Naive thymus-derived CD8-positive, alpha-beta T cell (primary cell): ENCODE measurements at places on chromosomes 4 and X. TPM values are rescaled to one million over a fixed set of nuclear protein-coding genes. Genes with fewer than 3 reads are reported as not detected.

Gene RAPGEF2
- 19.8 TPM for total RNA-seq

Gene TRIM60
- total RNA-seq, result not detected

Gene REPS2
- total RNA-seq, result 0.62 TPM

Gene CT45A10
- not detected for total RNA-seq

Gene POLR2B
- total RNA-seq, result 120 TPM

Gene PRSS12
- total RNA-seq, result not detected

Gene FAM156B
- total RNA-seq, result 11.5 TPM

Gene ADGRG2
- total RNA-seq, result not detected

DNA sequence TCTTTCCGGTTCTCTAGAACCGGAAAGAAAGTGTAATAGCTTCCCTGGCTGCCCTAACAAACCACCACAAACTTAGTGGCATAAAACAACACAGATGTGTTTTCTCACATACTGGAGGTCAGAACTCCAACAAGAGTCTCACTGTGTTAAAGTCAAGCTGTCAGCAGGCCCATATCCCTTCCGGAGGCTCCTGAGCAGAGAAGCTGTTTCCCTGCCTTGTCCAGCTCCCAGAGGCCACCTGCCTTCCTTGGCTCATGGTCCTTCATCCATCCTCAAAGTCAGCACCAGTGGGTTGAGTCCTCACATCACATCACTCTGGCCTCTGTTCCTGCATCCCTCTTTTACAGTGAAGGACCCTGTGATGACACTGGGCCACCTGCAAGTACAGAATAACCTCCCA lies 49.8 kb upstream of the HMX1 start:
- no peak overlapping the region for H3K4me3 ChIP-seq
- no peak for DNase-seq
- no peaks in the 10 kb centered on the region for H3K4me1 ChIP-seq
- H3K36me3 ChIP-seq, result peaks cover 11% of the 10 kb centered on the region
- H3K27ac ChIP-seq, result no peak overlapping the region

DNA sequence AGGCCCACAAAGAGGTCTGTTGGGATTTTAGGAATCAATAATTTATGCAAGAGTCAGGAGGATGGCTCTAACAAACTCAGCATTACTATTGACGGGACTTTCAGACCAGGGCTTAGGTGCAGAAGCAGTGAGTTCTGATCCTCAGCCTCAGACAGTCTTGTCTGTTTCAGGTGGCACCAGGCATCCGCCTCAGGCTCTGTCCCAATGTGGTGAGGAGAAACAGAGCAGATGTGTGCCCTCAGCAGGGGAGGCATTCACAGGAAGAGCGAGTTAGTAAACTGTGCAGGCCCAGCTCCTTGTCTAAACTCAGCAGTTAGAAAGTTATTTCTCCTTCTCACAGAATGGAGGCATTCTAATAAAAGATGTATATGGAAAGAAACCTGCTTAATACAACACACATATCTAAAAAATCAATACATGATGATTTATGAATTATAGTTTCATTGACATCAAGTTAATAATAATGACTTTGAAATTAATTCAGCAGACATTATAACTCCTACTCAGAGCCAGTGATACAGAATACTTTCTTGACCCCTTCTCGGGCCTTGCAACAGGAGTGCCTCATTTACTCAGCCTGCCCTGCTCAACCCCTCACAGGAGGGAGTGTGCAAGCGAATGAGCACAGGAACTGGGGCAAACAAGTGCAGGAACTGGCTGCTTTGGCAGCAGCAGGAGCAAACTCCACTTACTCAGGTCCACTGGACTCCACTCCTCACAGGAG lies 202.8 kb upstream of the SMIM31 start:
- H3K36me3 ChIP-seq, result no peaks in the 10 kb centered on the region
- no peak overlapping the region for H3K4me3 ChIP-seq
- no peak overlapping the region for H3K27ac ChIP-seq
- no peaks in the 10 kb centered on the region for H3K4me1 ChIP-seq
- no peak for DNase-seq
- H3K27me3 ChIP-seq, result no peaks in the 10 kb centered on the region

GRCh38 chrX:72131317-72132294 lies at the start of gene RTL5:
RTL5 (minus strand) TSS chrX:72131915.
- peak within 1 kb of the TSS; percentile 67 for H3K4me3 ChIP-seq
- H3K27ac ChIP-seq, result no peak within 1 kb of the TSS
- DNase-seq, result peak; percentile 67
- peaks cover 3% of the 10 kb centered on the region for H3K4me1 ChIP-seq
- H3K27me3 ChIP-seq, result peaks cover 1% of the 10 kb centered on the region

- H3K27me3 ChIP-seq, result no peaks in the 10 kb centered on the region
- peaks cover 2% of the 10 kb centered on the region for H3K4me1 ChIP-seq
- no peaks in the 10 kb centered on the region for H3K36me3 ChIP-seq
- no peak overlapping the region for H3K27ac ChIP-seq
- H3K4me3 ChIP-seq, result no peak overlapping the region
Measured at GRCh38 chr4:139530833-139531427, 25.1 kb downstream of the SETD7 start.

GRCh38 chrX:39367416-39367815 lies 566.2 kb downstream of the MID1IP1 start:
- no peaks in the 10 kb centered on the region for H3K27me3 ChIP-seq
- no peak for DNase-seq
- H3K27ac ChIP-seq, result no peak overlapping the region
- H3K4me3 ChIP-seq, result no peak overlapping the region
- H3K36me3 ChIP-seq, result no peaks in the 10 kb centered on the region
- peaks cover 14% of the 10 kb centered on the region for H3K4me1 ChIP-seq

- peak; percentile 18 for DNase-seq
- H3K4me3 ChIP-seq, result peak within 1 kb of the TSS; percentile 86
- no peaks in the 10 kb centered on the region for H3K36me3 ChIP-seq
- no peaks in the 10 kb centered on the region for H3K27me3 ChIP-seq
- peak within 1 kb of the TSS; percentile 96 for H3K27ac ChIP-seq
Measured at GRCh38 chrX:107775734-107776511, at the start of gene TSC22D3. TSC22D3 (minus strand) TSS chrX:107775787; CDS start chrX:107775419, 368 bp downstream.

- no peak overlapping the region for H3K27ac ChIP-seq
- DNase-seq, result no peak
- H3K4me3 ChIP-seq, result no peak overlapping the region
- H3K36me3 ChIP-seq, result no peaks in the 10 kb centered on the region
- peaks cover 27% of the 10 kb centered on the region for H3K27me3 ChIP-seq
- no peaks in the 10 kb centered on the region for H3K4me1 ChIP-seq
Measured at GRCh38 chr4:84407554-84408407, 91.3 kb downstream of the NKX6-1 start.

GRCh38 chr4:130131536-130131935 lies 1035.6 kb downstream of the C4orf33 start:
- H3K4me3 ChIP-seq, result no peak overlapping the region
- H3K36me3 ChIP-seq, result no peaks in the 10 kb centered on the region
- no peaks in the 10 kb centered on the region for H3K4me1 ChIP-seq
- H3K27ac ChIP-seq, result no peak overlapping the region

- H3K4me3 ChIP-seq, result no peak overlapping the region
- no peak overlapping the region for H3K27ac ChIP-seq
- H3K27me3 ChIP-seq, result peaks cover 5% of the 10 kb centered on the region
- no peaks in the 10 kb centered on the region for H3K36me3 ChIP-seq
Measured at GRCh38 chrX:2789569-2789968, 37.7 kb downstream of the XG start.

DNA sequence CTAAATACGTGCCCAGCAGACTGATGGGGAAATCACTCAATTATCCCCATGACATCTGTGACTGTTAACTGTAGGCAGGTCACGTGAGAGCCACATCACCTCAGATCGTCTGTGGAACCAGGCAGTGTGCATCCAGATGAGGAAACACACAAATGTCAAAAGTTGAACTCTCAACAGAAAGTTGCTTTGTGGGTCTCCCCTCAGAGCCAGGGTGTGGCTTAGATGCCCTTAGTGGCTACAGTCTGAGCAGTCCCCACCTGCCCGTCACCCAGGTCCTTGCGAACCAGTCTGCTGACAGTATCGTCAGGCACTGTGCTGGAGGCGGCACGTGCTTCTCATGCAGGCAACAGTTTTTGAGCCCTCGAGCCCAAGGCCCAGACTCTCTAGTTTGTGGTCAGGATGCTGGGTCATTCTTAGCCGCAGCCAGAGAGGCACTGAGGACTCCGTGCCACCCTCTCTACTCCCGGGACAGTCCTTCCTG lies 10.8 kb downstream of the TMEM187 start:
- H3K4me3 ChIP-seq, result peak overlapping the region; percentile 53
- no peaks in the 10 kb centered on the region for H3K27me3 ChIP-seq
- no peak for DNase-seq
- peaks cover 56% of the 10 kb centered on the region for H3K4me1 ChIP-seq
- H3K36me3 ChIP-seq, result no peaks in the 10 kb centered on the region

- no peak for DNase-seq
- no peak overlapping the region for H3K4me3 ChIP-seq
Measured at GRCh38 chr4:20181926-20182325, 69.8 kb upstream of the SLIT2 start.

GRCh38 chrX:50877310-50877709 lies 33.2 kb upstream of the BMP15 start:
- no peak overlapping the region for H3K4me3 ChIP-seq
- H3K4me1 ChIP-seq, result no peaks in the 10 kb centered on the region
- H3K27me3 ChIP-seq, result peaks cover 4% of the 10 kb centered on the region
- H3K36me3 ChIP-seq, result no peaks in the 10 kb centered on the region
- DNase-seq, result no peak

DNA sequence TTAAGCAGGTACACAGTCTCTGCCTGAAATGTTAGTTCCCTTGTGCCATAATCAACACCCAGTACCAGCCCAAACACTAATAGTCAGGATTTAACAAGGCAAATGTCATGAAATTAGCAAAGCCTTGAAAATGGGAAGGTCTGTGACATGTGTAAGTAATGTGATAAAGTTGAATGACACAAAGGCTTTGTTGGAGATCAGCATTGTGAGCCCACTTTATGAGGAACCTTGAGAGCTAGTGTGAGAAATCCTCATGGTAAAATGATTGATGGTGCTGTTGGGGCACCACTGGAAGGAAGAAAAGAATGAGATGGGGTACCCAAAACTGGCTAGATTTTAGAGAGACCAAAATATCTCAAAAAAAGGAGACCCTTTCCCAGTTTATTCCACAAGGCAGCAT lies 3.3 kb upstream of the LIN54 start:
- H3K4me3 ChIP-seq, result peak overlapping the region; percentile 98
- peaks cover 40% of the 10 kb centered on the region for H3K4me1 ChIP-seq
- no peaks in the 10 kb centered on the region for H3K27me3 ChIP-seq
- H3K36me3 ChIP-seq, result no peaks in the 10 kb centered on the region
- no peak overlapping the region for H3K27ac ChIP-seq
